ENCODE measurements at places on chromosomes 5 and 9.

- DNase-seq = no peak
Measured at GRCh38 chr9:119240546-119240945, 128.7 kb downstream of the BRINP1 start.

DNA sequence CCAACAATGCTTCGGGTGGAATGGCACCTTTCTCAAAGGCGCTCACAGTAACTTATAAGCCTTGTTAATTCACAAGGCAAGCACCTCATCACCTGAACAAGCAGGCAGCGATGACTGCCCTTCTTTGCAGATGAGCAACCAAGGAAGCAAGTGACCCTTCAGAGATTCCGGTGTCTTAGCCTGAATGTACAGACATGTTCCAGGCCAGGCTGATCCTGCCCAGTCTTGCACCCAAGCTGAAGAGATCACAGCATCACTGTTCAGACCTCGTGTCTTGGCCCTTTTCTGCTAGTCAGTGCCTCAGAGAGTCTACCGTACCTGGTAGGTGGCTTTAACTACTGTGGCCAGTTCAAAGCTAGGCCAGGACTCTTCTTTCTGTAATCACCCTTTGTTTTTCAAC is 94.7 kb upstream of the ERCC6L2 start:
- no peak for DNase-seq

- DNase-seq = no peak
Measured at GRCh38 chr5:151293624-151294023, 9.9 kb downstream of the SLC36A3 start.

- DNase-seq = no peak
Measured at GRCh38 chr9:125432715-125433385, 171.2 kb downstream of the GAPVD1 start.

GRCh38 chr5:90446961-90447360 is 27.6 kb downstream of the MBLAC2 start:
- no peak for DNase-seq

DNA sequence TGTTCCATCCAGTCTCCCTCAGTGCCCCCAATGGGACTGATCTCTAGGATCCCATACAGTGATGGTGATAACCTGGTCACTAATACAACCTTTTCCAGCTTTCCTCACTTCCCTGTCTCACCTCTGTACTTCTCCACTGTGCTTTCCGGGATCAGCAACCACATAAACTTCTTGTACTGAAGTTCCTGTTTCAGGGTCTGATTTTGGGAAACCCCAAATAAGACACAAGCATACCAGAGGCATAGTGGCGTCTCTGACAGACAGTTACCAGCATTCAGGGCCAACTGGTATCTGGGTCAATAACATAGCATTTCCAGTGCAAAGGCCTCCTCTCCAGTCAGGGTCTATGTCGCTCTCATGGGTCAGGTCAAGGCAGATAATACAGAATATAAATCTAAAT is 64.3 kb downstream of the GLDC start:
- no peak for DNase-seq

GRCh38 chr5:71922584-71923106 is 184.6 kb upstream of the MAP1B start:
- DNase-seq = no peak

DNA sequence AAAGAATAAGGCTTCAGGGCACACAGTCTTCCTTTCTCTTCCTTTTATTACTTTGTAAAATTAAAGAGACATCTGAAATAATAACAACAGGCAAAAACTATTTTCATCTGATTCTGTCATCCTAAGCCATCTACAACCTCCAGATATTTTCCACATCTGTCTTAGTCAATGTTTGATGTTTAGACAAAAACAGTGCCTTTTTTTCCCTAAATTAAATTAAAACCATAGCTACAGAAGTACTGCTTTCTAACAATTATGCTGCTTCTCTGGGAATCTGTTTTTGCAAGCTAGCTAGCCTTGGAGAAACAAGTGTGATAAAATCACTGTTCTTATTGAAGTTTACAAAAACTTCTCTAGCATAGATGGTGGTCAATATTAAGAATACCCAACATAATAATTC is 95.4 kb downstream of the KIAA0825 start:
- DNase-seq = no peak

DNA sequence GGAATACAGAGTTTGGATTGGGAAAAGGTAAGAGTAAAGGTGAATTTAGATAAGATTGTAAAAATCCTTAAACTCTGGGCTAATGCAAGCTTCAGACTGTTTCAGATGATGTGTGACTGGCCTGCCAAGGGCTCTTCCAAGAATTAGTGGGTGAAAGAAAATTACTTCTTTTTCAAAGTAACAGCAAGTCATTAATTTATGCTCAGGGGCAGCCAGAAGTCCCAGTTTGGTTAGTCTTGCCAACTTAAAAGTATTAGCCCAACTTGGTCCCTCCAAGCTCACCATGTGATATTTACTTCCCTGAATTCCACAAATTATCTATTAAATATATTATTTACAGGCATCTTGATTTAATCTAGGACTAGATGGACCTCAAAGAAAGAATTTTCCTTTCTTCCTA is 947.8 kb downstream of the NR2F1-AS1 start:
- no peak for DNase-seq

DNA sequence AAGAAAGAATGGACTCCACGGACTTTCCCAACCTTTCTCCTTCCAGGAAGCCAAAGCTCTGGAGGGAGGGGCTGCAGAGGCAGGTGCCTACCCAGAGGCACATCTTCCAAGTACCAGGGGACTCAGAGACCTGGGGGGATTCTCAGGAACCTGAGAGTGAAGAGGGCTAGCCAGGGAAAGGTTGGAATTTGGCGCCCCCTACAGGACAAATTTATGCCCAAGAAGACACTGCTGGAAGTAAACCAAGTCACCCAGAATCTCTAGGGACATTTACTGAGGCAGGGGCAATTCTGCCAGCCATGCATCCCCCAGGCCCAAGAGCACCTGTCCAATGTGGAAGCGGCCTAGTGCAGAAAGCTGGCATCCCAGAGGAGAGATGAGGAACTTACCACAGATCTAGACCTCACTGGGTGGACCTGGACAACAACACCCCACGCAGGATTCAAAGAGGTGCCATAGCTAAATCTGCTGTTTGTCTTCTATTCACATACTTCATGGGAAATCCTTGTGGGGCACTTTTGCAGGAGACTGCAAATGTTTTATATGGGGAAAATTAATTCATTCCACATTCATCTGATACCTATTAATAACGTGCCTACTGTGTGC is 25.9 kb upstream of the IDNK start:
- no peak for DNase-seq

DNA sequence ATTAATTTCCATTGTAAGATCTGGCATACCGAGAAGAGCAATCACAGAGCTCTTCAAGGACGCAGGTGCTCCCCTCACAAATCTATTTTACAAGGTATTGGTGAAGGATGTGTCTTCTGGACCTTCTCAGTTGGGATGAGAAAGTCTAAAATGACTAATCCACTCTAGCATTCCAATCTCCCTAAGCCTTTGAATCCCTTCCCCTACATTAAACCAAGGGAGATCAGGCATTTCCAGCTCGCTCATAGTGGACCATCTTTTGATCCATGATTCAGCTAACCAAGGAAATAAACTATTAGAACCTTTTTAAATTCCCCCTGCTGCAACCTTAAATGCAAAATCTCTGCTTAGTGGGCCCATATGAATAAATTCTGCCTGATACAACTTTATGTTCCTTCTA is 95.9 kb upstream of the FBN2 start:
- DNase-seq = no peak

- DNase-seq = no peak
Measured at GRCh38 chr9:97793067-97793466, 60.0 kb upstream of the FOXE1 start.

GRCh38 chr5:33969572-33970452 is 14.7 kb downstream of the SLC45A2 start:
- DNase-seq = no peak

GRCh38 chr5:28400076-28400475 is 1361.7 kb upstream of the CDH9 start:
- DNase-seq = no peak

GRCh38 chr9:89277454-89277853 is 33.5 kb upstream of the CKS2 start:
- no peak for DNase-seq

GRCh38 chr9:2800394-2801179 is 43.3 kb downstream of the PUM3 start:
- no peak for DNase-seq

DNA sequence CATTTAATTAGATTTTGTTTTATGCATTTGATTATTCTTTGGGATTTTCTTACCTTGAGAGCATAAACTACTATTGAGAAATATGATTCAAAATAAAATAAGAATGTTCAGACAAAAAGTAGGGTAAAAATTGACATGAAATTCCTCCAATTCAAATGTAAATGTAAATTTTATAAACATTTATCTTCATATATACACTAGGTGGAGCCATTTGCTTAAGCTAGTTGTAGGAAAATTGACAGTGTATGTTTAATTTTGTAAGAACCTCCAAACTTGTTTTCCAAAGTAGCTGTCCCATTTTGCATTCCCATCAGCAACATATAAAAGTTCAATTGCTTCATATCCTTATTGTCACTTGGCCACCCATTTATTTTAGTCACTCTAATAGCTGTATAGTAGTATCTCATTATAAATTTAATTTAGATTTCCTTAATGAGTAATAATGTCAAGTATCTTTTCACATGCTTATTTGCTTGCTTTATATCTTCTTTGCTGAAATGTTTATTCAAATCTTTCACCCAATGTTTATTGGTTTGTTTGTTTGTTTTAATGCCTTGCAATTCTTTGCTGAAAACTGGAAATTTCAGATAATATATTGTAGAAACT is 37.6 kb upstream of the SLCO6A1 start:
- DNase-seq = no peak

GRCh38 chr9:18480662-18481093 is 6.7 kb downstream of the ADAMTSL1 start:
- no peak for DNase-seq

DNA sequence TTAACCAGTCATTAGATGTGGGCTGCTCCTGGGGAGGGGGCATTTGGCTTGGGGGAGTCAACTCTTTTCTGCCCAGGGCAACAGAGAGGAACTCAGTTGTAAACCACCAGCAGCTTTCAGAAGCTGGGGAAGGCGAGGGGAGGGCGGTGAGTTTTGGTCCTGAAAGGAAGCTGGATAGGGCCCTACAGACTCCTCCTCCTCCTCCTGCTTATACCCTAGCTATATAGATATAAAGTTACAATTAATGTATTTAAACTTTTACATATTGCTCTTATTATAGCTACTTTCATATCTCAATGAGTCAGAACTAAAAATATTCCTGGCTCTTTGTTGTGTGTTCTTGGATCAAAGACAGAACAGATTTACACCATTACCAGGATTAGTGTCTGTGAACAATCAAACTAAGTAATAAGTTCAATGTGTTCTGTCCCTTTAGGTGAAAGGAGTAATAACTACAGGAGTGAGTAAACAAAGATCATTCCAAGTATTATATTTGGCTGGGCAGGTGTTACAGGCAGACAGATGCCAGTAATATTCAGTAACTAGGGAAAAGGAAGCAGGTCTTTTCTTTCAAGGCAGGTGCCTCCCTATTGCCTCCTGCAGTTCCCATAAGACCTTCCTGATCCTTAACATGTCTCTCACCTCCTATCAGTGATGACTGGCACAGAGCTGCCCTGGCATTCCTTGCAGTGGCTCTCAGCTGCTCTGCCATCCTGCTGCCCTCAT is 20.5 kb upstream of the VPS13A start:
- no peak for DNase-seq

GRCh38 chr5:149711338-149711737 is 18.8 kb upstream of the PPARGC1B start:
- DNase-seq = no peak

DNA sequence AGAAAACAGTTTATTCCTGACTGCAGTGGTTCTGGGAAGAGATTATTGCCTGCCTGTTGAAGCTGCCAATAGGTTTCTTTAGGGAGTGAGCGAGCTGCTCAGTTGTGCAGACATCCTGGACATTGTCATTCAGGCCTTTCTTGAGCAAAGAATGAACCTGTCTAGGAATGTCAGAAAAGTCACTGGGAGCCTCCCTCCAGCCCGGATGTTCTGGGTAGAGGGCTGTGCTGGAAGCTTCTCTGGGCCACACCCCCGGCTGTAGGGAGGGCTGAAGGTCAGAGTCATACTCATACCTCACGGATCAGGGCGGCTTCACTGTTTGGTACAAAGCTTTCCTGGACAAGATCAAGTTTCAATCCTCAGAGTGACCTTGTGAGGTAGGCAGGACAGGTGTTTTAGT is 33.4 kb upstream of the TBC1D2 start:
- no peak for DNase-seq

GRCh38 chr5:34707451-34708107 is 51.5 kb downstream of the RAI14 start:
- no peak for DNase-seq

DNA sequence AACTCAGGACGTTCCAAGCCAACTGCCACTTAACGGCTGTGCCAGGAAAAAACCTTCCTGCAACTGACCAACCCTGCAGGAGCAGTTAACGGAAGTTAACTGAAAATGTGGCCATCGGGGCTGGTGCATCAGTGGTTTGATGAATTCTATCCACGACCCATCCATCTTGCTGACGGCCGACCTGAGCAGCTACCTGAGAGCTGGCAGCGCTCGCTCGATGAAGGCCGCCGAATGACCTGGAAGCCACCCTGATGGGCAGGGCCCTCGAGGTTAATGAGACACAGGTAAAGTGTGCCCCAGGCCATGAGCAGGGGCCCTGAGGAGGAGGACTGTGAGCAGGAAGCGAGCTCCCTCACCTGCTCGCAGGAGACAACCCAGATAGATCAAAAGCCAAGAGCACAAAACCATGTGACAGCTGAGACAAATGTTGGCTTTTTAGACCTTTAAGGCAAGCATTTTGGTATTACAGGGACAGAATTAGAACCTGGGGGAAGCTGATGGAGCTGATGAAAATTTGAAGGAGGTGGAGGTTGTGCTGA is 35.3 kb upstream of the FLT4 start:
- no peak for DNase-seq

DNA sequence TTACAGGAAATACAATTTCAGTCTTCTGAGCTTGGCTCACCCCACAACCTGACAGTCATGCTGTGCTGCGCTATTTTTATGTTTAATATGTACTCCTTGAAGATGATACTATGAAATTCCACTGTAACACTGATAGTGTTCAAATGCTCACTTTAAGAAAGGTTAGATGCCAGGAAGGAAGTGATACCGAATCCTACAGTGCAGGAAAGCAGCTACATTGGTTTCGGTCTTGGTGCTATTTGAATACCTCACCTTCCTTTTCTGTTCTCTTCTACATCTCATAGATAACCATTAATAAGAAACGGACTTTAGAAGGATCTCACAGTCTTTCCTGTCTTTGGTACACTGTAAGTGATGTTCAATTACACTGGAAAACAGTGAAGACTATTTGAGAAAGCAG is 117.6 kb downstream of the SEMA5A start:
- DNase-seq = no peak

- DNase-seq = no peak
Measured at GRCh38 chr9:125049212-125050049, 93.9 kb downstream of the SCAI start.

GRCh38 chr5:40490464-40491111 is 189.1 kb upstream of the PTGER4 start:
- no peak for DNase-seq

Measured in stimulated activated CD4-positive, alpha-beta T cell treated with anti-CD3 and anti-CD28 coated beads, Interleukin-15, amount 100 ng/mL, for 1 hour (primary cell).